ENCODE measurements at places on chromosomes 1 and 21. TPM values are rescaled to one million over a fixed set of nuclear protein-coding genes. Genes with fewer than 3 reads are reported as not detected.

Gene TFF1
- polyA plus RNA-seq, result 19.4 TPM

Gene OR2T35
- not detected for polyA plus RNA-seq

Gene CFHR4
- not detected for polyA plus RNA-seq

Gene DCDC2B
- not detected for polyA plus RNA-seq

Gene RPTN
- polyA plus RNA-seq, result not detected

Gene SPAG17
- not detected for polyA plus RNA-seq

Gene PRAMEF2
- polyA plus RNA-seq, result not detected

Gene LCE1F
- polyA plus RNA-seq, result not detected

DNA sequence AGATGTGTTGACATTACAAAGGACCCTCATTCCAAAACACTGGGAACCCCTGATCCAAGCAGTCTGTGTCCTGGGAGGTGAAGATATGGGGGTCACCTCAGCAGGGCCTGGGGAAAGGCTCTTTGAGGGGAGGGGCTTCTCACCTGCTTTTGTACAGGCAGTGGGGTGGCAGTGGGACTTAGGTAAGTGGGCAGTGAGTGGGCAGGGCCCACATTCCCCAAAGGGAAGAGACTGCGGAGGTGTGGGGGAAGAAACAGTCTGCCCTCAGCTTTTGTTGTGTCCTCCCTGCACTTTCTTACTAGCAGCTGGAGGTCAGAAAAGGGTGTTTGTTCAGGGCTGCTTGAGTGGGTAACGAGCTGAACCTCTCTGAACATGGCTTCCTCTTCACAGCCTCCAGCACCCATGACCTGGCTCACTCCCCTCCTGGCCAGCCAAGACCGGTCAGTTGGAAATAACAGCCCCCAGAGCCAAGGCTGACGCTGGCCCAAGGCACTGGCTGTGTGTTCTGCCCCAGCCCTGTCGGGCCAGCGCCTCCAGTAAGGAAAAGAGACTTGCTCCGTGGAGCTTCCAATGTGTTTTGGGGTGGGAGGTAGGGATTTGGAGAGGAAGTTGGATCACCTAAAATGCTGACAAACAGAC, 173.5 kb downstream of the PSMG1 start:
- H3K27me3 ChIP-seq, result no peaks in the 10 kb centered on the region
- no peak overlapping the region for H3K4me3 ChIP-seq
- peaks cover 48% of the 10 kb centered on the region for H3K4me1 ChIP-seq

DNA sequence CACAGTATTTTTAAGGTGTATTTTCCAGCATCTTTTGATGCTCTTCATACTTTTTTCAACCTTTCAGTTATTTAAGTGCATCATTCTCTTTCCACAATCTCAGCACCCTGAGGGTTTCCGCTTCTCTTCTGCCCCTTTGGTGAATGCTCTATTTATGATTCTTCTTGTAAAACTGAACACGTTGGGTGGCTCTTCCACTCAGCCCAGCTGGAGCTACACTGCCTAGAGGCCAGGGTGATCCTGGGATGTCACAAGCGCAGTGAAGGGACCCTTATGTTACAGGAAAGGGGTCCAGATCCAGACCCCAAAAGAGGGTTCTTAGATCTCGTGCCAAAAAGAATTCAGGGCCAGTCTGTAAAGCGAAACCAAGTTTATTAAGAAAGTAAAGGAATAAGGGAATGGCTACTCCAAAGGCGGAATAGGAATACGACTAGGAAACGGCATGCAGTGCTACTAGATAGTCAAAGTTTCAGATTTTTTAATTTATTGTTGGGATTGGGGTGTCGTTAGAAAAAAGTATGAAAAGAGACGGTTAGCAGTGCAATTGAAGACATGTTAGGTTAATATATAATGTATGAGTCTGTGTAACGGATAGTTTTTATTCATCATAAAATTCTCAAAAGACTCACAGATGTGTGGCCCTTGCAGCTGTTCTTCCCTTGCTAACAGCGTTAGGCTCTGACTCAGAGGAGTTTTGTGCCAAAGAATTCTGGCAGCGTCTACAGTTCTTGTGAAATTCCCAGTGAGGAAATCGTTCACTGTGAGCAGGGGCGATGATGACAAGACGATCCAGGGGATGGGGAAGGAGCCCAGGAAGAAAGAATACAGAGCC, 14.4 kb upstream of the ERVH48-1 start:
- peak; percentile 27 for DNase-seq
- no peaks in the 10 kb centered on the region for H3K36me3 ChIP-seq
- no peaks in the 10 kb centered on the region for H3K27me3 ChIP-seq
- H3K4me3 ChIP-seq, result no peak overlapping the region
- H3K27ac ChIP-seq, result no peak overlapping the region

GRCh38 chr1:7783178-7783711, 846 bp upstream of the PER3 start:
- H3K4me3 ChIP-seq, result peak overlapping the region; percentile 68
- peak overlapping the region; percentile 52 for H3K27ac ChIP-seq
- no peaks in the 10 kb centered on the region for H3K27me3 ChIP-seq
- peak; percentile 49 for DNase-seq
- H3K36me3 ChIP-seq, result peaks cover 24% of the 10 kb centered on the region

DNA sequence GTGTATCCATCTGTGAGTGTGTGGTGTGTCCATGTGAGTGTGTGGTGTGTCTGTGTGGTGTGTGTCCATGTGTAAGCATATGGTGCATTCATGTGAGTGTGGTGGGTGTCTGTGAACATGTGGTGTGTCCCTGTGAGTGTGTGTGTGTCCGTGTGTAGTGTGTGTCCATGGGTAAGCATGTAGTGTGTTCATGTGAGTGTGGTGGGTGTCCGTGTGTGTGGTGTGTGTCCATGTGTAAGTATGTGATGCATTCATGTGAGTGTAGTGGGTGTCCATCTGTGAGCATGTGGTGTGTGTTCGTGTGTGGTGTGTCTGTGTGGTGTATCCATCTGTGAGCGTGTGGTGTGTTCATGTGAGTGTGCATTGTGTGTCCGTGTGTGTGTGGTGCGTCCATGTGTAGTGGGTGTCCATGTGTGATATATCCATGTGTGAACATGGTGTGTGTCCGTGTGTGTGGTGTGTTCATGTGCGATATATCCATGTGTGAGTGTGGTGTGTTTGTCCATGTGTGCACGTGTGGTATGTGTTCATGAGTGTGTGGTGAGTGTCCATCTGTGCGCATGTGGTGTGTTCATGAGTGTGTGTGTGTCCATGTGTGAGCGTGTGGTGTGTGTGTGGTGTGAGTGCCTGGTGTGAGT, 12.3 kb downstream of the SLC19A1 start:
- no peaks in the 10 kb centered on the region for H3K27me3 ChIP-seq
- DNase-seq, result no peak
- H3K4me1 ChIP-seq, result peaks cover 49% of the 10 kb centered on the region
- H3K27ac ChIP-seq, result peak overlapping the region; percentile 73

GRCh38 chr21:14245711-14246110, 29.8 kb downstream of the RBM11 start:
- no peaks in the 10 kb centered on the region for H3K27me3 ChIP-seq
- no peak overlapping the region for H3K27ac ChIP-seq
- DNase-seq, result no peak
- H3K4me1 ChIP-seq, result no peaks in the 10 kb centered on the region

- no peaks in the 10 kb centered on the region for H3K36me3 ChIP-seq
- no peak within 1 kb of the TSS for H3K27ac ChIP-seq
- no peaks in the 10 kb centered on the region for H3K4me1 ChIP-seq
- H3K4me3 ChIP-seq, result no peak within 1 kb of the TSS
Observed at GRCh38 chr1:101996825-101997465, at the start of gene OLFM3. TSS of gene OLFM3 (minus strand) at chr1:101996926.

- no peaks in the 10 kb centered on the region for H3K27me3 ChIP-seq
- no peaks in the 10 kb centered on the region for H3K36me3 ChIP-seq
- H3K4me1 ChIP-seq, result peaks cover 19% of the 10 kb centered on the region
- no peak overlapping the region for H3K4me3 ChIP-seq
- H3K27ac ChIP-seq, result no peak overlapping the region
Observed at GRCh38 chr21:38297194-38297631, 40.4 kb downstream of the KCNJ15 start.

GRCh38 chr1:68024635-68025338, 25.6 kb downstream of the DIRAS3 start:
- H3K4me3 ChIP-seq, result no peak overlapping the region
- H3K27ac ChIP-seq, result no peak overlapping the region
- DNase-seq, result no peak
- no peaks in the 10 kb centered on the region for H3K27me3 ChIP-seq
- no peaks in the 10 kb centered on the region for H3K36me3 ChIP-seq

GRCh38 chr1:199098468-199098867, 459.6 kb downstream of the PTPRC start:
- H3K27ac ChIP-seq, result no peak overlapping the region
- no peak overlapping the region for H3K4me3 ChIP-seq
- no peak for DNase-seq
- no peaks in the 10 kb centered on the region for H3K4me1 ChIP-seq
- H3K36me3 ChIP-seq, result no peaks in the 10 kb centered on the region

GRCh38 chr21:23402929-23403520, 2204.3 kb downstream of the MRPL39 start:
- H3K36me3 ChIP-seq, result no peaks in the 10 kb centered on the region
- DNase-seq, result no peak
- H3K27ac ChIP-seq, result no peak overlapping the region
- H3K4me1 ChIP-seq, result no peaks in the 10 kb centered on the region
- H3K27me3 ChIP-seq, result no peaks in the 10 kb centered on the region
- no peak overlapping the region for H3K4me3 ChIP-seq

DNA sequence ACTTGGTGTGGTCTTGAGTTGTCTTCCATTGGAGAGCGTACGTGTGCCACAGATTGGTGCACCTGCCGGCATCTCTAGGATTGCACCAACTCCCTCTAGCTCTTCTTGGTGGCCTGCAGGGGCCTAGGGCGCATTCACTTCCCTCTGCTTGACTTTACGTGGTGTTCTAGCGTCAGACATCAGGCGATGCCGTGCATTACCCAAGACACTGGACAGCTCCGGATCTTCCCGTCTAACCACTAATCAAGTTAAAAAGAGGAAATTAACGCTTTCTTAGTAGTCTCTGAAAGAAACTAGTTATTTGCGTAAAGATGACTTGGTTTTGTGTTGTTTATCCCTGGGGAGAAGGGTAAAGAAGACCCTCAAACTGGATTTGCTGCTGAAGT, 510 bp upstream of the IL10RB start:
- DNase-seq, result no peak
- H3K36me3 ChIP-seq, result peaks cover 10% of the 10 kb centered on the region
- peak overlapping the region; percentile 85 for H3K4me3 ChIP-seq
- H3K27ac ChIP-seq, result peak overlapping the region; percentile 5

DNA sequence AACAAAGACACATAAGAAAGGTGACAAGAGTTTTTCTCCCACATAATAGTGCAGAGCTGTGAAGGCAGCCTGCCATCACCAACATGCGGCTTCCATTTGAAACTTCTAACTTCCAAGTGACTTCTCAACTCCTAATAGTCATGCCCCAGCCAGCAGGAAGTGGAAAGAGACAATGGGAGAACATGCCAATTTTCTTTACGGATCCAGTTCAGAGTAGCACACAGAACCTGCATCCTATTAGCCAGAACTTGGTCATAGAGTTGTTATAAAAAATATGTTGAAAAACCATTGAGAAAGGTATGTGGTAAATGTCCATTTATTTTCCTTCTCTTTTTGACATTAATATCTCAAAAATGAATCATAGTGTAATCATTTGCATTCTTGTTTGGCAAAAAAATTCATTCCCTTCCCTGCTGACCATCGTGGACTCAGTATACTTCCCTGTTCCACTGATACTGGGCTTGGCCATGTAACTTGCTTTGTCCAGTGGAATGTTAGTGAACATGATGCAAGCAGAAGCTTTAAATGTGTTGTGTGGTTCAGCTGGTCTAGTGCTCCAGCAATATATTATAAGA, 197.4 kb downstream of the SEC16B start:
- H3K4me1 ChIP-seq, result no peaks in the 10 kb centered on the region
- H3K27me3 ChIP-seq, result no peaks in the 10 kb centered on the region
- no peak overlapping the region for H3K4me3 ChIP-seq
- no peaks in the 10 kb centered on the region for H3K36me3 ChIP-seq
- H3K27ac ChIP-seq, result no peak overlapping the region

GRCh38 chr1:219699870-219700269, 87.0 kb upstream of the ZC3H11B start:
- 0 out of 3 replicates have a peak, but pooled peaks cover 4% of the 10 kb centered on the region for H3K27me3 ChIP-seq
- no peak overlapping the region for H3K4me3 ChIP-seq
- no peak overlapping the region for H3K27ac ChIP-seq
- no peaks in the 10 kb centered on the region for H3K4me1 ChIP-seq
- H3K36me3 ChIP-seq, result no peaks in the 10 kb centered on the region

DNA sequence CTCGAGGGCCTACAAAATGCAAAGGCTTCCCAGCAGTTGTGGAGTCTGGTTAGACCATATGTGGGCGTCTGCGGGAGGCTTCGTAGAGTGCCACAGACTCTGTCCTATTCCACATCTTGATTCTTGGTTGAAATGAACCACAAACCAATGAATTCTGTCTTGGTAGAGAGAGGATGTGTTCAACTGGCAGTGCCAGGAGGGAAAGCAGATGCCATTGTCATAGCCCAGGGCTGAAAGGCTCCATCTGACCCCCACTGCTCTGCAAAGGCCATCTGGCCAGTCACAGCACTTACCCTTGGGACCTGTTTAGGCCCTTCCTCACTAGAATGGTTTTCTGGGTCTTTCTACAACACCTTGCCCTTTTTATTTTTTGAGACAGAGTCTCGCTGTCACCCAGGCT, 22.1 kb downstream of the ACOT11 start:
- DNase-seq, result no peak
- H3K4me1 ChIP-seq, result peaks cover 54% of the 10 kb centered on the region
- H3K4me3 ChIP-seq, result no peak overlapping the region

- H3K36me3 ChIP-seq, result no peaks in the 10 kb centered on the region
- H3K27ac ChIP-seq, result peak overlapping the region; percentile 69
- DNase-seq, result peak; percentile 97
- H3K4me1 ChIP-seq, result peaks cover 99% of the 10 kb centered on the region
Observed at GRCh38 chr1:228860911-228861831, 125.9 kb downstream of the RHOU start.

- H3K27ac ChIP-seq, result no peak overlapping the region
- H3K4me3 ChIP-seq, result no peak overlapping the region
Observed at GRCh38 chr21:16194095-16194787, 464.5 kb downstream of the USP25 start.

- no peaks in the 10 kb centered on the region for H3K27me3 ChIP-seq
- H3K27ac ChIP-seq, result no peak overlapping the region
- DNase-seq, result no peak
- peaks cover 9% of the 10 kb centered on the region for H3K36me3 ChIP-seq
- no peak overlapping the region for H3K4me3 ChIP-seq
Observed at GRCh38 chr21:41760411-41760810, 6.4 kb downstream of the RIPK4 start.

- H3K4me1 ChIP-seq, result peaks cover 44% of the 10 kb centered on the region
- H3K27me3 ChIP-seq, result no peaks in the 10 kb centered on the region
- peak overlapping the region; percentile 87 for H3K27ac ChIP-seq
- peak overlapping the region; percentile 84 for H3K4me3 ChIP-seq
- no peak for DNase-seq
- H3K36me3 ChIP-seq, result peaks cover 25% of the 10 kb centered on the region
Observed at GRCh38 chr1:6614019-6614928, 743 bp downstream of the PHF13 start.

- DNase-seq, result no peak
- H3K27ac ChIP-seq, result no peak overlapping the region
- H3K27me3 ChIP-seq, result no peaks in the 10 kb centered on the region
- no peak overlapping the region for H3K4me3 ChIP-seq
- H3K4me1 ChIP-seq, result peaks cover under 1% of the 10 kb centered on the region
- peaks cover 13% of the 10 kb centered on the region for H3K36me3 ChIP-seq
Observed at GRCh38 chr1:28428012-28428411, 58.5 kb downstream of the PHACTR4 start.

All from HepG2 (cell line).